Stimulated activated naive CD4-positive, alpha-beta T cell (primary cell): ENCODE measurements at places on chromosomes 3 and 15.

DNA sequence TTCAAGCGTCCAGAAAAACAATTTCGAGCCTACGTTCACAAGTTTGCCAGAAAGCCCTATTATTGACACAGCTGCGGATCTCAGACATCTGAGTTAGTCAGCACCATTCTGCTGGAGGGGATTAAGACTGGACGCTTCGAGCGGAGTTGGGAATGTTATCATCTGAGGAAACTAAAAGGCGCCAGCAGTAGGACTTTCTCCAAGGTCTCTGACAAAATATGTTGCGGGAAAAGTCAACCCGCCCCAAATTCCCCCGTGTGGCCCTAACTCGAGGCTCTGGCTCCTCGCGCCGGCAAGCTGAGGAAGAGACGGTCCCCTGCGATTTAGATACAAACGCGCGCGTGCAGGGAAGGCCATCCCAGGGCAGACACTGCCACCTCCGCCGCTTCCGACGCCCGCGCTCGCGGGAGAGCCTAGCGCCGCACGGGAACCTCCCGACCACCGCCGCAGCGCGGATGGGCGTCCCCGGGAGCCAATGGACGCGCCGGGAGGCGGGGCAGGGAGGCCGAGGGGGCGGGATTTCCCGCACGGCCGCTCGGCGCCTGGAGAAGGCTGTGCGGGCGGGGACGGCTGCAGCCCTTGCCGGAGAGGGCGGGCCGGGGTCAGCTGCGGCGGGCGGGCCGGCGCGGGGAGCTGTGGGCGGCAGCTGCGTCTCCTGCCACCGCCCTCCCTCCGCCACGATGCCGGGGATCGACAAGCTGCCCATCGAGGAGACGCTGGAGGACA lies at the start of gene APPL1:
Gene APPL1 (plus strand): TSS at position 526 of the 726 bp plus-strand sequence. CDS start 155 bp downstream, at position 681.
- peak; percentile 68 for DNase-seq

DNA sequence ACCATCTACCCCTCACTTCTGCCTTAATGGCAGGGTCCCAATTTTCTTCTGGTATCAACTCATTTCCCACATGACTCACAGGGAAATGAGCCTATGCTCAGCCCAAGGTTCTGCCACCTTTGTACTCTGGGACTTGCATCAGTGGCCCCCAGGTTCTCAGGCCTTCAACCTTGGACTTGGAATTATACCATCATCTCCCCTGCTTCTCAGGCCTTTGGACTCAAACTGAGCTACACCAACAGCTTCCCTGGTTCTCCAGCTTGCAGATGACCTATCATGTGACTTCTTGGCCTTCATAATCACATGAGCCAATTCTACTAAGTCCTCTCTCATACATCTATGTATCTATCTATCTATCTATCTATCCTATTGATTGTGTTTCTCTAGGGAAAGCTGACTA lies 149.5 kb downstream of the PLCH1 start:
- DNase-seq = no peak

DNA sequence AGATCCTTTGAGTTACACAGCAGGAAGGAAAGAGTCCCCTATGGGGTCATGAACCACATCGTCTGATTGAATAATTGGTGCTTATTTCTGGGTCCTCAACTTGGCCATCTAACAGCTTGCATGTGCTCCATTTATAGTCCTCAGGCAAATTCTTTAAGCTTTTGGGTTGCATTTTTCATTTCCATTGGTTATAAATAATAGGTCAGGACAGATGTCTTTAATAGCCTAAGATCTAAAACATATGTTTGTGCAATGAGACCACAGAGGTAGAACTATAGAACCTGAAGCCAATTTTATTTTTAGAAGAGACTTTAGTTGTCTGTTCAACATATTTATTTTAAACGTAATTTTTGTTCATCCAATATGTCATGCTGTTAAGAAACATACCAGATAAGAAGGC lies 43.2 kb downstream of the CD200R1L start:
- no peak for DNase-seq

- no peak for DNase-seq
These were observed 79.0 kb upstream of the RASGRF1 start for GRCh38 chr15:79169526-79170133.

- no peak for DNase-seq
These were observed 53.4 kb downstream of the STARD9 start for GRCh38 chr15:42628761-42629160.

DNA sequence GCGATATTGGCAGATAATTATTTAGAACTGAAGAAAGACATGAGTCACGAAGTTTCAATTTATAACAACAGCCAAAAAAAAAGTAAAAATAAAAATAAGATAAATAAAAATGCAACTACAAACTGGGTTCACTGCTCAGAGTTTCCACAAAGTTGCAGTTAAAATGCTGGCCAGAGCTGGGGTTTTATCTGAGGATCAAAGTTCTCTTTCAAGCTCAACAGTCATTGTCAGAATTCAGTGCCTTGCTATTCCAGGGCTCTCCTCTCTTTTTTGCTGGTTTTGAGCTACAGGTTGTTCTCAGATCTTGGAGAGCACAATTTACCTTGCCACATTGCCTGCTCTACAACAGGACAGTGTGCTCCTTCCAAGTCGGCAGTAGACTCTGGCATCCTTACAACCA lies 60.1 kb downstream of the PYDC2 start:
- no peak for DNase-seq

GRCh38 chr3:179768080-179768479 lies 115.2 kb downstream of the USP13 start:
- no peak for DNase-seq

GRCh38 chr3:49411535-49411967 lies 225 bp downstream of the RHOA start:
- peak; percentile 28 for DNase-seq

GRCh38 chr15:33612721-33613304 lies 302.0 kb downstream of the RYR3 start:
- DNase-seq = no peak
